ENCODE measurements at places on chromosomes 7 and 10.

GRCh38 chr10:113788604-113789083 is 37.2 kb downstream of the PLEKHS1 start:
- DNase-seq: no peak

DNA sequence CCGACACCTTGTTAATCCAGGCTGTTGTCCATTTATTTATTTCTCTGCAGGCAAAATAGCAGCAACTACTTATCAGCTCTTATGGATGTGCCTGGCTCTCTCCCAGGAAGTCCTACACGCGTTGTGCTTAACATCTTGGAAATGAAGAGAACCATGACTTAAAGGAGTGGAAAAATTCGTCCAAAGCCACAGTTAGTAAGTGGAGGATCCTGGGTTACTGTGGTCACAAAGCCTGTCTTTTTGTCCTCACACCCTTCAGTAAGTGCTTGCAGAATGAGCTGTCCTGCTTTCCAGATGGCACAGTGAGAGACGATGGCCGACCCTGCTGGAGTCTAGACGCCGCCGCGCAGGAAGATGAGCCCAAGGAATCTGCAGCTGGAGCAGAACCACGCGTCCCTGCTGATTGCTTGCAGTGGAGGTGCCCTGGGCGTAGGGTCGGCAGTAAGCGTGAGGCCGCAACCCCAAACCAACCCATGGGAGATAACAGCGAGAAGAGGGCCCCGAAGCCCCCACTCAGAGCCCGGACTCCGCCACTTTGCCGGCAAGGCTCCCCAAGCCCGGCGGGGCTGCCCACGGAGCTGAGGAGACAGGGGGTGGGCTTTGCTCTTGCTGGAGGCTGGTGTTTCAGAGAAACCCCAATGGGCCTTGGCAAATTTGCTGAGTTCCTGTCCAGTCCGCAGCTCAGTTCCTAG is 178.6 kb downstream of the CXCL12 start:
- DNase-seq: no peak

- DNase-seq: no peak
These were observed 527.3 kb upstream of the SEMA3D start for GRCh38 chr7:85714043-85714578.

DNA sequence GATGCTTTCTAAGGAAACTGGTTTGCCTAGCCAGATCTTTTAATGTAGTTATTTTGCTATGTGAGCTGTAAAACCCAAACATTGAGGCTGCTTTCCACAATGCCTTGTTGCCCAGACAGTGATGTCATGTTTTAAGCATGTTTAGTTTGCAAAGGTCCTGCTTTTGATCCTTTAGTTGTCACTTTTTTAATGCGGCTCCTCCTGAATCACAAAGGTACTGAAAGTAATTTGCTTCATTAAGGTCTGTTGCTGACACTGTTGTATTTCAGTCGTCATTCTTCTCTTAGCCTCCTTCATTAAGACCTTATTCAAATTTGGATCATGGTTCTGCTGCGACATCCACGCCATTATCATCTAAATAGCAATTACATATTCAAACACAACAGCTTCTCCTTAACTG is 10.6 kb downstream of the RPA3 start:
- no peak for DNase-seq

GRCh38 chr10:62239994-62240393 is 28.6 kb downstream of the RTKN2 start:
- DNase-seq: no peak

DNA sequence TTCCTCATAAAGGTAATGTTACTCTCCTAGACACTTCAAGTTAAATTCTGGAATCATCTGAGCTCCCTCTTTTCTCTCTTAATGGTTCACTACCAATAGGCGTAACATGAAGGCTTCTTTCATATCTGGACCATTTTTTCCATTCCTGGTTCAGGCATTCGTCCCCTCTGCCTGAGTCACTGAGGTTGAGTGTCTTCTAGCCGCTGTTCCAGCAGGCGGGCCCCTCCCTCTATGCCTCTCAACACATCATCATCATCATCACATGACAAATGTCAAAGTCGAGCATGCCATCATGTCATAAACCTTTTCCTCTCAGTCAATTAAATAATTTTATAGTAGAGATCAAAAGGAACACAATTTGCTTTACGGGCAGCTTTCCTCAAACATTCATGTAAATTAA is 168.9 kb upstream of the ASAH2 start:
- peak; percentile 10 for DNase-seq

GRCh38 chr7:50858528-50859245 is 76.0 kb upstream of the GRB10 start:
- no peak for DNase-seq
